Psoas muscle (tissue), 8 donors: ENCODE measurements at places on chromosomes 4 and X. TPM values are rescaled to one million over a fixed set of nuclear protein-coding genes. Genes with fewer than 3 reads are reported as not detected.

The SPON2 gene
- polyA plus RNA-seq = 6.4 TPM

The TMSB15A gene
- polyA plus RNA-seq = 0.23 TPM

The TCEAL7 gene
- 1.4 TPM for polyA plus RNA-seq

The TMEM156 gene
- not detected for polyA plus RNA-seq

The RPA4 gene
- polyA plus RNA-seq = 0.47 TPM

The CYSLTR1 gene
- 0.13 TPM for polyA plus RNA-seq

The ITIH6 gene
- polyA plus RNA-seq = not detected

The FAM236B gene
- not detected for polyA plus RNA-seq

GRCh38 chr4:123587983-123588494, 191.4 kb downstream of the SPRY1 start:
- peak; percentile 35 for DNase-seq

DNA sequence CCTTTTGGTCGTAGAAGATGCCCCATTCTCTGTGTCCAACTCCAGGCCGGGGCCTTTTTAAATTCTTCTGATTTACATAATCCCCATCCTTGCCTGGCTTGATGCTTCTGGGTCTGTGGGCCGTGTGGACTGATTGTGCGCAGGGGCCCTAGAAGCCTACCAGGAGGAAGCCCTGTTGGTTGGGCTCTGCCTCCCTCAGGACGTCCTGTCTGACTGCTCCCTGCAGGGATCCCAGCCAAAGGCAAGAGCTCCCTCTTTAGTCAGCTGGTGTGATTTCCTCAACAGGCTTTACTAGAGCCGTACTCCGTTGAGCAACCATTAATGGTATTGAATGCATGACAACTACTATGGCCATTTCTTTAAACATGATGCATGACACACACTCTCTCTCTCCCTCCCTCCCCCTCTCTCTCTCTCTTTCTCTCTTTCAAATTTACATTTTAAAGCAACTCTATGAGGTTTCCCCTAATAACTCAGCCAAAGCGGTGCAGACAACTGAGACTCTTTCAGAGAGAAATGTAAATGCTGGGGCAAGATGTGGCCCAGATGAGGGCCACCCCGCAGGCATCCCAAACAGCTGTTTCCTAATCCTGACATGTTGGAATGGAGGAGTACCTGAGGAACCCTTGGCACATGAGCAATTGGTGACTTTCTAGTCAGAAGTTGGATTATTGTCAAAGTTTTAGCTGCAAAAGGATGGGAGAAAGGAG, 117.3 kb downstream of the DRD5 start:
- DNase-seq = no peak

DNA sequence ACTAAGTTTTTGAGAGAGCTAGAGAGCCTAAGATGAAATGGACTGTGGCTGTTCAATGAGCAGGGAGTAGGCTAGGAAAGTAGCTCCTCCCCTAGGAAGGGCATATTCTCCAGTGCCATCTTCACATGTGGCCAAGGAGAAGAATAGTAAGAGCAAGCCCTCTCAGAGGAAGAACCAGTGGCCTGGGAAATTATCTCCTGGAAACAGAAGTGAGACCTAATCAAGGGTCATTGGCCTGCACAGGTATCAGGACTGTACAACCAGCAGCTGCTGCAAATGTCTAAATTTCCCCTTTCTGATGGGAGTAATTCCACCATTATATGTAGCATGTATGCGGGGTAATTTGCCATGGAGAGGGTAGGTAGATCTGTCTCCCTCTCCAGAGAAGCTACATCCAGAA, 334.8 kb upstream of the RASGEF1B start:
- no peak for DNase-seq

DNA sequence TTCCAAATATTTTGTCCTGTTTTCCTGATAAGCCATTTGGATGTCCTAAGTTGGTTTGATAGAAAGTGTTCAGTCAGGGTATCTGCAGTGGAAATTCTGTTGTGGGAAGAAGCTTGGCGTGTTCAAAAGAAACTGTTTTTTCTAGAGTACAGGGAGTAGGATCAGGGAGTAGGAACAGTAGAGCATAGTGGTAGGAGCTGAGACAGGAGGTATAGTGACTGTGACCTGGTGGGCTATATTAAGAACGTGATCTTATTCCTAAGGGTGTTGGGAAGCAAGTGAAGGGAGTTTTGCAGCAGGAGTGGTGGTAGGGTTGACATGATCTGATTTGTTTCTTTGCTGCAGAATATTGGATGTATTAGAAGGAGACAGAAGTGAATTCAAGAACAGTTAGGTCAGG, 348.2 kb downstream of the BMPR1B start:
- no peak for DNase-seq

DNA sequence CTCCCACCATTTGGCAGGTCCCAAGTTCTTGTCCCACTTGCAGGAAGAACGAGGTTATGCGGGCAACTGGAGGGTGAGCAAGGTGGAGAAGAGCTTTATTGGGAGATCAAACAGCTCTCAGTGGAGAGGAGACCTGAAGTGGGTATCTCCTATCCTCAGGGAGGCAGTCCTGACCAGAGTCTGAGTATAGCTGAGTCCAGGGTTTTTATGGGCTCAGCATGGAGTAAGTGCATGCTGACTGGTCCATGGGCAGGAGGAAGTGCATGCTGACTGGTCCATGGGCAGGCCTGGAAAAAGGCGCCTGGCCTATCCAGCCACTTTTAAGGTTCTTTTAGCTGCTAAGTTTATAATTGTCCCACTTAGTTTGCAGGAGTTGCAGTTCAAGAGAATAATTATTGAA, 7.4 kb upstream of the HNRNPD start:
- DNase-seq = no peak

DNA sequence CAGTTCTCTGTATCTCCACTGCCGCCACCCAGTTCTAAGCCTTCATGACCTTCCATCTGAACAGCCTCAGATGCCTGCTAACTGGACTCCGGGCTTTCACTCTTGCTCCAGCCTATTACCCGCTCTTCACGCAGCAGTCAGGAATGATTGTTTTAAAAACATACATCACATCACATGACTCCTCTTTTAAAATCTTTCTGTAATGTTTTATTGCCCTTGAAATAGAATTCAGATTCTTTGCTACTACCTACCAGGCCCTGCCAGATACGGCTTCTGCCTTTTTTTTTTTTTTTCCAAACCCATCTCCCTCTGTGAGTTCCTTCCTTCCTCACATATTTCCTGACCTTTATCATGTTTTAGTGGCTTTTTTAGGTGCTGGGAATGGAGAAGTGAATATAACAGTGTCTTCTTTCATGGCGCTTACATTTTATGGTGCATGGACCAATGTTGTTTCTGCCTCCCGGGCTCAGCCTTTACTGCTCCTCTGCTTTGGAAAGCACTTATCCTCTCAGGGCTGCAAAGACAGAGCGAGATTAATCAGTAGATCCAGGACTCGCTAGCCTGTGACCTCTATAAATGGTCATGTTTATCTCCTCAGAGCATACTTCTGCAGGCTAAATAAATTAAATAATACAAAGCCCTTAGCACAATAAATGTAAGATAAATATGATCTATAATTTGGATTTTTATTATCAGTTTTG, 58.0 kb downstream of the FBXO8 start:
- DNase-seq = no peak

GRCh38 chr4:147984065-147984777, 252.3 kb downstream of the ARHGAP10 start:
- no peak for DNase-seq

GRCh38 chr4:3880615-3881120, 114.5 kb downstream of the ADRA2C start:
- peak; percentile 79 for DNase-seq

DNA sequence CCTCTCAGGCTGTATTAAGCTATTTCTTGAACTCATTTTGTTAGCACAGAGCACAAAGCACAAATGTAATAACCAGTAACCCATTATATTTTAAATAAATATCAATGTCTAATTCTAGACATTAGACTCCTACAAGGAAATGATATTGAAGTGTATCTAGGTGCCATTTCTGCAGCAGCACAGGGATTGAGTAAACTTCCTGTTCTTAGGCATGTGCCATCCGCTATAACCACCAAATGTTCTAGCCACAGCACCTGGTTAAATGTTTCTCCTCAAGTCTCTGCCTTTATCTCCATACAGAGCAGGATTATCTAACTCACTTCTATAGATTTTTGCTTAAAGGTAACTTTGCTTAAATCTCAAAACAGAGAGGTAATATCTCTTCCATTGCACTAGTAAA, 51.4 kb downstream of the SGMS2 start:
- no peak for DNase-seq

DNA sequence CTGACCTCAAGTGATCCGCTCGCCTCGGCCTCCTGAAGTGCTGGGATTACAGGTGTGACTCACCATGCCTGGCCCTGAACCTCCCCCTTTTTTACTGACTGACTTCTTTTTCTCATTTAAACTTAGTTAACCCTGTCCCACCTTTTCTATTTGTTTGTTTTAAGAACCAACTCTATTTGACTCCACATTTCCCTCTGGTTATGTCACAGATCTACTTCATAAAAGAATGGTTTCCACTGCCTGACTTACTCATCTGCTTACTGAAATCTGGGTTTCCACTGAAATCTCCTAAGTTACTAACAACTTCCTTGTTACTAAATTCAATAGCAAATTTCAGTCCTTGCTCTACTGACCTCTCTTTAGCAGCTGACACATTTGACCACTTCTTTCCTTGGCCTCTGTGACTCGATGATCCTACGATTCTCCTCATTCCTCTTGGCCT, 28.0 kb upstream of the NSUN7 start:
- DNase-seq = no peak

GRCh38 chr4:180148737-180149136, 2094.5 kb upstream of the TENM3 start:
- no peak for DNase-seq

DNA sequence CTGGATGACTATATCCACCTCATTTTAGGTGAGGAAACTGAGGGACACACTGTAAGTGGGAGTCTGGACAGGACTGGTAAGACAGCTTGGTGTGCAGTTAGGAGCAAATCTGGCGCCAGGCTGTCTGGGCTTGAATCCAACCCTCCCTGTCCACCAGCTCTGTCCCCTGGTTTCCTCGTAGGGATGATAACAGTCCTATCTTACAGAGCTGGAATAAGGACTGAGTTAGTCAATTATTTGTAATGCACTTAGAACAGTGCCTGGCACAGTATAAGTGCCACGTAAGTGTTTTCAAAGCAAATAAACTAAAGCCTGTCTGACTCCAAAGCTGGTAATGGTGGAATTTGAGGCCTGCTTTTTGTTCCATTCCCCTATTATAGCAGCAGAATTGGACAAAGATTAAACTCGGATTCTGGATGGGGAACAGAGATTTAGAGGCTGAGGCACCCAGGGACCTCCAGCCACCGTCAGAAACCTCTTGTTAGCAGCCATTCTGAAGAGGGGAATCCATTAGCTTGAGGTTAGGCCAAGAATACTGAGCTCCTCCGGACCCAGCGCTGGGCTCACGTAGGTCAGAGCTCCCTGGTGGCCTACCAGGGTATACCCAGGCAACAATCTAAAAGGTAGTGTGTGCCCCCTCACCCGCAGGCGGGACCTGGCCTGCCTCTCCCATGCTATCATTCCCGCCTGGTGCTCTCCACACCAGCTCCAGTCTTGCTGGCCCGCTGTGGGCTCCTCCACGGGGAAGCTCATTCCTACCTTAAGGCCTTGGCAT, 102.1 kb downstream of the UCHL1 start:
- no peak for DNase-seq

DNA sequence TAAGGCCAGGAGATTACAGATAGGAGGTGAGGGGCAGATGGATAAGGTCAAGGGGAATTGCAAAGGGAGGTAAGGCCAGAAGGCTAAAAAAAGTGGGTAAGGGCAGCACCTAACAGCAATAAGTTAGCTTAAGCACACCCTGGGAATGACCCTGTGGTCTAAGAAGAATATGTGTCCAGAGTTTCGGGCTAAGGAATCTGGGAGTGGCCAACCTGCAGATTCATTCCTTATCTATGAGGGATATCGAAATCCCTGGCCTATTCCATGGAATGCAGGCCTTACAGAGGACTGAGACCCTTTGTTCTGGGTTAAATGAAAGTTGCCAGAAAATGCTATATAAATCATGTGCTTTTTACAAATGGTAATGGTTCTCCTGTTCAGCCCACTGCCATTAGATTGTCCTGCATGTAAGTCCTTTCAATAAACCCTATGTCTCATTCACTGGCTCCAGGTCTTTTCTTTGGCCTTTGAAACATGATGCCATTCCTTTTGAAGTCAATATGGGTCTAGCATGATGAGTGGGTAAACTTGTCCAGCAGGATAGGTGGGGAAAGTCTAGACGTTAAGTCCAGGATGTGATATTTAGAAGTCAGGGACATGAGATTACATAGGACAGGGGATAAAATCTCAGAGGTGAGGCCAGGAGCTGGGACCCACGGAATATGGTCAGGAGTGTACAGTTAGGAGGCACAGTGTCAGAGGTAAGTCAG, 226.2 kb downstream of the TACR3 start:
- DNase-seq = no peak

GRCh38 chr4:14084598-14084997, 457.1 kb upstream of the BOD1L1 start:
- no peak for DNase-seq

GRCh38 chr4:85514783-85515182, 39.8 kb downstream of the ARHGAP24 start:
- DNase-seq = no peak

DNA sequence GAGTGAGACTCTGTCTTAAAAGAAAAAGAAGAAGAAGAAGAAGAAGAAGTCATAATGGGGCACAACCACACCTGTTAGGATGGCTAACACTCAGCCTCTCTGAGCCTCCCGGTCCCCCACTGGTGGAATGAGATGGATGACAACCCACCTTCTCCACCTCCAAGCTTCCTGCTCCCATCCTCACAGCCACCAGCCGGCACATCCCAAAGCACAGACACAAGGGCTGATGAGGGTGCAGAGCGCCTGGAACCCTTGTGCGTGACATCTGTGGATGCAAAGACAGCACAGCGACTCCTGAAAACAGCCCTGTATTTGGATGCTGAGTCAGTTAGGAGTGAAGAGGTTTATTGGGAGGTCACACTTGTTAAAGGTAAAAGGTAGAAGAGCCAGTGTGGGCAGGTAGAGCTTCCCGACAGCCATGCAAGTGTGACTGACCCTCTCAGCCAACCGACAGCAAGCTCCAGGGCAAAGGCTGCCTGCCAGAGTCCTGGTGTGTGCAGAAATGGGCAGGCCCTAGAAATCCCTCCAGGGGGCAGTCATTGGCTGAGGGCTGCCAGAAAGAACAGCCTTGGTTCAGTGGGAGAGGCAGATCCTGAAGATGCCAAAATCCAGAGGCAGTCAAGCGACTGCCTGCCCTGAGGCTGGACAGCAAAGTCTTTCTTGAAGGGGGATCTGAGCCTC, 26.6 kb upstream of the MAN2B2 start:
- DNase-seq = no peak

GRCh38 chr4:186979961-186980745, 256.5 kb upstream of the FAT1 start:
- no peak for DNase-seq
